ENCODE measurements at places on chromosomes 12 and 14.

GRCh38 chr14:30468354-30468753, 90.6 kb upstream of the G2E3 start:
- DNase-seq = no peak

GRCh38 chr14:71521238-71522135, 410.7 kb upstream of the RGS6 start:
- DNase-seq = no peak

- DNase-seq = no peak
These were observed 9.7 kb upstream of the ERC1 start for GRCh38 chr12:981176-981828.

- DNase-seq = no peak
These were observed 11.4 kb downstream of the KNTC1 start for GRCh38 chr12:122538496-122538895.

GRCh38 chr14:60348211-60348610, 99.2 kb downstream of the PPM1A start:
- DNase-seq = no peak

DNA sequence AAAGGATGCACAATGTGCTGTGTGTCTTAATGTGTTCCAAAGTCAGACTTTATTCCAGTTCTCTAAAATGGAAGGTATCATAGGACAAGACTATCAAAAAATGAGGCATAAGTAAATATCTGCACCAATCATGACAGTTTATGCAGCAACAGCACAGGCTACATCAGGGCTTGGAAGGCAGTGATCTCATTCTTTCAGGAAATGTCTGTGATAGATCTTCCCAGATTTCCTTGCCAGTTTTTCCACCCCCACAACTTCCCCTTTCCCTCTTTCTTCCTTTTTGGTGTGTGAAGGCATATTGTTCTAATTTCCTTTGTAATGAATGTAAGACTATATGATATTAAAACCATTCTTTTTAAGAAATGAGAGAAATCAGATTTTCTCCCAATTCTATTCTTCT, 326.7 kb downstream of the ATP23 start:
- no peak for DNase-seq
